ENCODE measurements at places on chromosomes 6 and 20.

GRCh38 chr6:167995731-167996151 lies 1.7 kb upstream of the KIF25 start:
- no peak for DNase-seq

DNA sequence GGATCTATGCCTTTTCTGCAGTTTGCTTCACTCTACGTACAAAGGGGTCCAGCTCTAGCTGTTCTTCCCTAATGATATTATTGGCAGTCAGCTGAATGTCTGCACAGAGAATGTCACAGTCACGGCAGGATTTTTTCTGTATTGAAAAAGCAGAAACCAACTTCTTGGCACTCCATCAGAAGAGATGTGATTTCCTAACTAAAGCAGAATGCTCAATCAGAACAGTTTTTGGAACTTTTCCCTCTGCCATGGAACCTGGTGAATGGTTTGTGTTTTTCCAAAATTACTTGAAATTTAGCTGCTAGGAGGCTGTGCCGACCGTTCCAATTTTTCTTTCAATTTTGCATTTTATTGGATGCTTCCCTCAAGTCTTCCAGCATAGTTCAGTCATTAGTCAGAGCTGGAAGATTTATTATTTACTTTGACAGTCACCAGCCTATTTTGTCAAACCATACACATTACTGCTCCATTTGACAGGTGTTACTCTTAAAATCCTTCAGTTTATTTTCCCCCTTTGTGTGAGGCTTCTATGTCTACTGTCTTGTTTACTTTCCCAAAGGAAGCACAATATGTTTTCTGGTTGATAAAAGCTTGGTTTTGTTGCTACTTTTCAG lies 259.6 kb upstream of the EPHA7 start:
- no peak for DNase-seq

GRCh38 chr6:156797901-156798735 lies 20.9 kb downstream of the ARID1B start:
- DNase-seq: no peak

GRCh38 chr6:113338644-113339043 lies 518.5 kb upstream of the MARCKS start:
- no peak for DNase-seq

DNA sequence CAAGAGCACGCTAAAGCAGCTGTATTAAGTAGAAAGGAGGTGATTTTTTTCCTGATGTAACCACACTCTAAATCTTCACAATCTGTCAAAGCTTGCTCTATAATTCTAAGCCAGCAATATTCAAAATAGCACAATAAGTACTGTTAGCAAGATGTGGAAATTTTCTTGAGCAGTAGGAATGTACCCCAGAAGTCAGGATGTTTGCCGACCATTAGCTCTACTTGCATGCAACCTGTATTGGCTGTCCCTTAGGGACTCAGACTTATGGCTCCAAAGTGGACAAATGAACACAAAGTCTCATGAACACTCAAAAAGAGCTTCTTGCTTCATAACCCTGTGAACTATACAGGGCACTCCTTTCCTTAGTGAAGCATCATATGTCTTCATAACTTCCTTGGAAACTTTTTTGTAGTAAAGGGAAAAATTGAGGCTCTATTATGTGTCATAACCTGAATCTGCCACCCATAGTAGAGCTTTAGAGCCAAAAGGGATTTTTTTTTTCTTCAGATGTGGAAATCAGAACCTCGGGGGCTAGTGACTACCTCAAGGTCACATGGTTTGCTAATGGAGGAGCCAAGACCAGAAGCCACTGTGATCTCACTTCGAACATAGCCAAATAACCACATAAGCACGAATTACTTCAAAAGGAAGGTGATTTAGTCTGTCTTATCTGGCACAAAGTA lies 54.5 kb downstream of the ADGRG6 start:
- no peak for DNase-seq

GRCh38 chr6:125596020-125596419 lies 153.4 kb upstream of the HEY2 start:
- no peak for DNase-seq

- no peak for DNase-seq
Observed at GRCh38 chr6:151498327-151498726, 4.5 kb downstream of the CCDC170 start.

- DNase-seq: no peak
Observed at GRCh38 chr6:56677559-56677958, 34.9 kb upstream of the DST start.

GRCh38 chr6:159151266-159151855 lies 17.8 kb upstream of the FNDC1 start:
- peak; percentile 20 for DNase-seq

- DNase-seq: no peak
Observed at GRCh38 chr6:27863962-27864905, 48.0 kb downstream of the OR2B2 start.

DNA sequence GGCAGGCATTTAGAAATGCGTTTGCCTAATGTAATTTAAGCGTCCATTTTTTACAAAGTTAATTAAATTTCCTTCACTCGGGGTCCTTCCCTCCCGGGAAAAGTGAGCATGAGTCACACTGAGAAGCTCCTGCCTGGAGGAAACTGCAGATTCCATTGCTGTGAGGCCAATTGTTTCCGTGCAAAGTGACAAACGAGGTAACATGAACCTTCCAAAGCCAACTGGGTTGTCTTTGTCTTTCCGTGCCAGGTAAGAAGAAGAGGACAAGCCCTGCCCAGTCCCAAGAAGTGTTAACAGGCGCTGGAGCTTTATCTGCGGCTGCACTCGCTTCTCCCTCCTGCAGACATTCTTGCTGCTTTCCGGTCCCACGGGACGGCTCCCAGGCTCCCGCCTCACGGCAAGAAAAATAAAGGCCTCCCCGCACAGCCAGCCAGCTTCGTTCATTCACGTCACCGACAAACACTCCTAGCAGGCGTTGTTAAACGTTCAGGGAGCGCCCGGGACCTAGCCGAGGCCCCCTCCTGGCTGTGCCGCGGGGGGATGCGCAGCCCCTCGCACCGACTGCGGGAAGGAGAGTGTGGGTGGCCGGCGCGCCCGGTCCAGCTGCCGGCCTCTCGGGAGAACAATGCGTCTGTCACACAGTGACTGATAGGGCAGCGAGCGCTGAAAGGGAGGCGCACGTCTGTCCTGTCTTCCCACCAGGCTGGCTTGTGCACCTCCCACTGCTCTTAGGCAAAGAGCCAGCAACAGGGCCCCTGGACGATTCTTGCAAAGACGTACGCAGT lies 61.5 kb upstream of the HDDC2 start:
- DNase-seq: no peak

Data from stimulated activated CD4-positive, alpha-beta T cell treated with anti-CD3 and anti-CD28 coated beads, Interleukin-1b, Interleukin-23, amount 100 ng/mL, for 4 hours (primary cell).